HT1080 (cell line): ENCODE measurements at places on chromosomes 3 and 15. TPM values are rescaled to one million over a fixed set of nuclear protein-coding genes. Genes with fewer than 3 reads are reported as not detected.

The PCSK6 gene
- total RNA-seq, result 15.1 and 19.8 TPM in 2 replicates

DNA sequence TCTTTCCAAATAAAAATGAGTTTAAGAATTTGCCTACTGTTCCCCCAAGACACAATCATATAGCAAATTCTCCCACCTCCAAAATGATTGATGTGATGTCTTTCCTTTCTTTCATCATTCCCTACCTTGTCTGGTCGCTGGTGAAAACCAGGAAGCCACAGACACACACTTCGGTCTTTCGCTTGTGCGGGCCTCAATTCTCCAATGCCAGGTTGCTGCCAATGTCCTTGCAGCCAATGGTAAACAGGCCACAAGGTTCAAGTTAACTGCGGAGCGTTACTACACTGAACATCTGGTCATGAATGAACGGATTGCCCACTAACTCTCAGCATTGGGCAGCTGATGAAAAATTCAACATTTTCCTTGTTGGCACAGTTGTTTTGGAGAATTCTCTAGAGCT, 192.2 kb downstream of the FOXP1 start:
- DNase-seq, result no peak

DNA sequence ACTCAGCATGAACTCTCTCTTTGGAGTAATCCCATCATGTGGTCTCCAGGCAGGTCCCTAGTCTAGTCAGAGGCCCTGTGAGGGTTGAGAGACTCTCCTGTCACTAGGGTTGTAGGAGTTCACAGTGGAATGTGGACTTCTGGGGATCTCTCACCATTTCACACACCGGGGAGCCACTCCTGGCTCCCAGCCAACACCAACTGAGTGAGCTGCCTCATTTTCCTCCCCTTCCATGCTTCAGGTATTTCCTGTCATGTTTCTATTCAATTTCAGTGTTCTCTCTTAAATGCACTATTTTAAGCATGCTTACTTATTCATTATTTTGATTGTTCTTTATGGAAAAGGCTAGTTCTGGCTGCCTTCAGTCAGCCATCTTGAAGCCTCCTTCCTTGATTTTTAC, 467.5 kb upstream of the ARL6 start:
- DNase-seq, result no peak

The CYP8B1 gene
- not detected in 2 replicates for total RNA-seq

DNA sequence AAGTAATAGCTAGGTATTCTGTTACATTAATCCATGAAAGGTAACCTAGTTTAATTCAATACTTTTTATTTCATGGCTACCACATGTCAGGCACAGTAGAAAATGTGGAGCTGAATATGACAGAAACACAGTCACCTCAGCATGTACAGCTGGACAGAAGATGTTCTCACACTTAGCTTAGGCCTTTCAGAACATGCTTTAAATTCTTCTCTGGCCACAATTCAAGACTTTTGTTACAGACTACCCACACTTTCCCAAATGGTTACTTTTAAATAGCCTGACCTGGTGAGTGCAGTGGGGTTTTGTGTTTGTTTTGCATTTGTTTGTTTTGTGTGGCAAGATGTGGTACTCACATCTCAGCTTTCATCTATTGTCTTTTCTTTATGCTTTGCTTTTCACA, 1079.5 kb downstream of the IGSF11 start:
- DNase-seq, result no peak

- DNase-seq, result no peak
Measured at GRCh38 chr3:116741467-116741866, 31.9 kb downstream of the TUSC7 start.

- DNase-seq, result no peak
Measured at GRCh38 chr3:106302451-106303221, 433.8 kb upstream of the CBLB start.

The MUSTN1 gene
- 0.30 TPM in 1 of 2 replicates, not detected in the other for total RNA-seq

The NRG4 gene
- not detected in 2 replicates for total RNA-seq

The CSTA gene
- 0.34 and 1.7 TPM in 2 replicates for total RNA-seq

GRCh38 chr3:96754128-96754527, 60.3 kb upstream of the EPHA6 start:
- DNase-seq, result no peak

DNA sequence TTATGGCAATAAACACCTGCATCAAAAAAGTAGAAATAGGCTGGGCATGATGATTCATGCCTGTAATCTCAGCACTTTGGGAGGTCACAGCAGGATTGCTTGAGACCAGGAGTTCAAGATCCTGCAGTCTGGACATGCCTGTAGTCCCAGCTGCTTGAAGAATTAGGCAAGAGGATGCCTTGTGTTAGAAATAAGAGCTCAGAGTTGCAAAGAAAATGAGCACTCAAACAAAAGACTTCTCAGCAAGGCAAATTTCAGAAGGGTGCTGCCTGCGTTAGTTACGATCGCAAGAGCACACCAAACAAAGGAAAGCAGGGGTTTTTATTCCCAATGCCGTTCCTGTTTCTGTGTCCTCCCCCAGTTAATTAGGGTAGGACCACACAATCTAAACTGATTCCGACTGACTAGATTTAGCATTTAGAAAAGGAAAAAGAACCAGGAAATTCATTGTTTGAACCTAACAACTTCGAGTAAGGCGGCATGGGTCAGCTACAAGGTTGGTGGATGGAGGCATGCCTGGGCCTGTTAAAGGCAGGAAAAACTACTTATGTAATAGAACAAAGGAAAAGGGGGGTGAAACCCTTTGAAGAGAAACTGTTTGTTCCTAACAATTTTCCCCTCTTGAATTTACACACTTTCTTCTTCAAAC, 55.5 kb downstream of the DLG1 start:
- no peak for DNase-seq

DNA sequence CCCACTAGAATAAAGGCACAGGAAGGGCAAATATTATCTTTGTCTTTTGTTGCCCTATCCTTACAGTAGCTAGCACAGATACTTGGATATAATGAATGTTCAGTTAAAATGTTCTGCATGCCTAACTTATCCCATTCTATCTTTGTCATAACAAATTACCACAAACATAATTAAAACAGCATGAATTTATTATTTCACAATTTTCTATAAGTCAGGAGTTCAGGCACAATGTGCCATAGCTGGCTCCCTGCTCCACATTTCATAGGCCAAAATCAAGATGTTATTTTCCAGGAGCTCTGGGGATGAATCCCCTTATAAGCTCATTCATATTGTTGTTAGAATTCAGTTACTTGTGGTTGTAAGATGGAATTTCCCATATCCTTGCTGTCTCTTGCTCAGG, 975.5 kb downstream of the IGSF11 start:
- no peak for DNase-seq

GRCh38 chr3:129824926-129825541, 68.5 kb downstream of the TMCC1 start:
- peak; percentile 56 for DNase-seq

- DNase-seq, result peak; percentile 93
Measured at GRCh38 chr15:78212546-78213424, 21.6 kb downstream of the ACSBG1 start.
